ENCODE measurements at places on chromosomes 16 and 17. TPM values are rescaled to one million over a fixed set of nuclear protein-coding genes. Genes with fewer than 3 reads are reported as not detected.

NTN3 gene
- total RNA-seq = 0.39 TPM

KDM6B gene
- 7.6 TPM for total RNA-seq

SEZ6L2 gene
- 0.15 TPM for total RNA-seq

KRTAP4-5 gene
- total RNA-seq = not detected

SDK2 gene
- total RNA-seq = 0.46 TPM

GAS7 gene
- total RNA-seq = 7.1 TPM

KRT28 gene
- not detected for total RNA-seq

LYRM1 gene
- total RNA-seq = 37.4 TPM

CTRL gene
- not detected for total RNA-seq

TMEM238L gene
- total RNA-seq = not detected

CTRB1 gene
- not detected for total RNA-seq

DBNDD1 gene
- 3.7 TPM for total RNA-seq
